ENCODE measurements at places on chromosomes 6 and 20.
A peak's percentile ranks its signal among the peaks of the same experiment; 100 is the strongest.

DNA sequence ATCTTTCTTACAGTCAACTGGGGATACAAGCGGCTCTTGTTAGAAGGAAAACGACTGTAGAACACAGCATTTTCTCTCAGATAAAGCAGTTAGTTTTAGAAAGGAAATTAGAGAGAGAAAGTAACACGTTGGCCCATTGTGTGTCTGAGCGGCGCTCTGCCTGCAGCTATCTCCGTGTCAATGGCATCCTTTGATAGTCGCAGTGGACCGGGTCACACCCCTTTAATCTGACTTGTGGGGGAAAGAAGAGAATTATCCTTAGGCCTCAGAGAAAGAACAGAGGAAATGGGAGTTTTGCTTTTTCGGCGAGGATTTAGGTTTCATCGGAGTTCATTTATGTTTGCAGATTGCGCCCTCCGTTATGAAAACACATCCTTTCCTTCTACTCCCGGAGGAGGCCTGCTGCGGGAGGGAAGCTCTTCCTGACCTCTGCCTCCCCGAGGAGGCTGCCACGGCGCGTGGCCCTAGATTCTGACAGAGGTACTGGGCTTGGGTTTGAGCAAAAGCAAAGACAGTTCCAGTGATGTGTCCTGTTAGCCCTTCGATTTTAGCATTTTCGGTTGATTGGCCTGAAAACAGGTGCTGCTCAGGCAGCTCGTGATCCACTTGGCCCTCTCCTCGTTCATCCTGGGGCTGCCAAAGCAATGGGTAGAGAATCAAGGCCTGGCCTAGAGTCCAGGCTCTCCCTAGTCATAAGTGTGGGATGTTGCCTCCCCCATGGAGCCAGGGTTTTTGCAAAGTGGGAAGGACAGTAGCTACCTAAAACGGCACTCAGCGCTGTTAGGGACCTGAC, 74.9 kb downstream of the ZDHHC14 start:
- peak; percentile 35 for DNase-seq

- DNase-seq: no peak
These were observed 30.6 kb downstream of the HIVEP2 start for GRCh38 chr6:142914369-142914768.

DNA sequence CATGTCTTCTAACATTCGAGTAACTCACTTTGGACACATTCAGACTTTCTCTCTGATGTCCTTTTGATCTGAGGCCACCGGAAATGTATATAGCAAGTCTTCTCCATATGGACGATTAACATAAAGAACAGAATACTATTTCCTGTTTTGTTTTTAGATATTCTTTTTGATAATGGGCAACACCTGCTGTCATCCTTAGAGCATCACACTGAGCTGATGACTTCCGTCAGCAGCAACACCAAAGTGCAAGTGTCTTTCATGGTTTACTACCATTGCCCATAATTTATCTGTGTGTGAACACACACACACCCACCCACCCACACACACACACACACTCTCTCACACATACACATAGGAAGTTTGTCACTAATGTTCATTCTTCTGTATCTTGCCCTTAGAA, 112.7 kb upstream of the SIM1 start:
- no peak for DNase-seq

DNA sequence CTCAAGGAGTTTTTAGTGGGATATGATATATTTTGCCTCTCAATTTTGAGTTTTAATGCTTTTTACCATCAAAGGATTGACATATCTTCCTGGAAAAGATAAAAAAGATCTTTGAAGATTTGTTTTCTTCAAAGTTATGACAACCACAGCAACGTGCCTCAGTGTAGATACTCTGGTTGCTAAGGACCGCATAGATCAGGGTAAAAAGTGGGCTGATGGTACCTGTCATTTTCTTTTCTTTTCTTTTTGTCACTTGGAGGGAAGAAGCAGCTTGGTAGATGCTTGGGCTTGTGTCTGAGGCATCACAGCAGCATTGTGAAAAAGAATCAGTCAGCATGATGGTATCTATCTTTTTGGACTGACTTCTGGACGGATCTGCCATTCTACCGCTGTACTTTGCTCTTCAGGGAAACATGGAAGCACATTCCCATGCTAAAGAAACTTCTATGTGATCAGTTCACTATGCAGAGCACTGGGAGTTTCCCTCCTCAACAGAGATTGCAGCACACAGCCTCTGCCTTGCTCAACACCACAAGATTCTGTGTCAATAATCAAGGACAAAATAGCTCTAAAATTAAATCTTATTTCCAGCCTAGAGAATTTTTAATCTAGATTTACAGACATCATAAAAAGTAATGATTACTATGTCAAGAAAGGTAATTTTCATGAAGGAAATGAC, 54.8 kb upstream of the SGK1 start:
- DNase-seq: no peak

GRCh38 chr6:137102851-137103492, 58.2 kb upstream of the IL20RA start:
- DNase-seq: no peak

DNA sequence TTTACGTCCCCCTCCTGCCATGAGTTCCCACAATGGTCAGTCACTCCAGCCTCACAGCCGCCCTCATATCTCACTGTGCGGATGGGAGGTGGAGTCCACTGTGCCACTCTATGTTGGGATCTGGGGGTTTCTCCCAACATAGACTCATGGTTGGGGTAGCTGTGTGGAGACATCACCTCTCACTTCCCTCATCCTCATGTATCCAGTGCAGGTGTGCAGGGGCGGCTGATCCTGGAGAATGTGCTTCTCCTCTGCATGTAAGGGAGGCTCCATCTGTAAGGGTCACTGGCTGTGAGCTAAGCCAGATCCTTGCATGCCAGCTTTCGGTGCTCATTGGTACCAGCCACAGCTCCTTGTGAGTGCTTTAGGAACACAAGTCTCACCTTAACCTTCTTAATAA, 400.8 kb downstream of the CDH26 start:
- no peak for DNase-seq

- no peak for DNase-seq
These were observed 22.3 kb downstream of the ELOVL5 start for GRCh38 chr6:53326372-53327016.

- no peak for DNase-seq
These were observed 29.8 kb downstream of the USP45 start for GRCh38 chr6:99485395-99485773.

GRCh38 chr6:168387911-168388310, 53.1 kb upstream of the SMOC2 start:
- no peak for DNase-seq

DNA sequence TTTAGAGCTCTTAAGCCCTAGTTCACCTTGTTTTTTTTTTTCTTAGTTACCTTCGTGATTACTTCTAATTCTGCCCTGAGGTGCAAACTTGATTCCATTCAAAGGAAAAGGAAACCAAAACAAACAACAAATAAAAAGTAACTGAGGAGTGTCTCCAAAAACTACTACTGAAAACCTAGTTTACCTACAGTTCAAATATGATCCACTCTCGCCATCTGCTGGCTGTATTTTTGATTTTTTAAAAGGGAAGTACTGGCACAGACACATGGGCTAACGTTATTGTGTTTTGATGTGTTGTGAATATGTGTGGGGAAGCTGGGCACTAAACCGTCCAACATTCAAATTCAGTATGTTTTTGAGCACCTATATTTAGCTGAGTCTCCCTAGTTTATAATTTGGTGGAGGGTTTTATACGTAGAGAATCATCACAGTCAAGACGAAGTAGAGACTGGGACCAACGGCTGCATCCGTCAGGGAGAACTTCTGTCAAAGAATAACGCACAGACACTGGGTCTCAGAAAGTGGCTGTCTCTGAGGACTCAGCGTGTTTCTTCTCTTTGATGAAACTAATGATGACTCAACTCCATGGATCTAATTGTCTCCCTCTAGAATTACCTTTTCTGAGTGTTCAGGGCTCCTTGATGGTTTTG, 373.5 kb upstream of the BTBD3 start:
- peak; percentile 42 for DNase-seq

DNA sequence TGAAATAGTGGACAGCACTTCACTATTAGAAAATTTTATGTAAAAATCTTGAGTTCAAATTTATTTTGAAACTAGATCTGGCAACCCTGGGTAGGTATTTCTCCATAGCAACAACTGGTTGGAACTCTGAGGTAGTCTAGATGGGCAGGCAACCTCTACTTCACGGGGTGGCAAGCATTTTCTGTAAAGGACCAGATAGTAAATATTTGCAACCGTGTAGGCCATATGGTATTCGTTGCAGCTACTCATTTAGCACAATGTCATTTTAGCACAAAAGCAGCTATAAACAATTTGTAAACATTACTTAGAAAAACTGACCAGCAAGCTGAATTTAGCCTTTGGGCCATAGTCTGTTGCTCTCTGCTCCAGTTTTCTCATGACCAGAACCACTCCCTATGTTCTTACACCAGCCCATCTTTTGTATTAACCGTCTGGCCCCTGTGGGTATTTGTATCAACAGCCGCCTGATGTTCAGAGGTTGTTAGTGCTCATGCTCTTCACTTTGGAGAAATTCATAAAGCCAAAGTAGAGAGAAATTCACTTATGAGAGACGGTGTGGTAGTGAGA, 29.2 kb downstream of the LGSN start:
- no peak for DNase-seq

DNA sequence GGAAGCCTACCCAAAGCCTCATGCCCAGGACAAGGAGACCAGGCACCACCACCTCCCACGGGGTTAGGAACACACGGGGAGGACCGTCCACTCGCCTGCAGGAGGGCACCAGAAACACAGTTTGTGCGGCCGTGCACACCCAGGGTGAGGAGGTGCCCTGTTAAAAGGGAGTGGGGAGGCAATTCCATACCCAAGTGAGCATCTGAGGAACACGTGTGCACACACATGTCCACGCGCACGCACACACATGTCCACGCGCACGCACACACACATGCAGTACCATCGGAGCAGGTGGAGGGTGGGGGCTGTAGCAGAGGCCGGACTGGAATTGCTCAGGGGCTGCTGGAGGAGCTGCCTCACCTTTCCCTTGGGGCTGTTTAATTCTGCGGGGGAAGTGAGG, 259.4 kb downstream of the TAF4 start:
- no peak for DNase-seq

DNA sequence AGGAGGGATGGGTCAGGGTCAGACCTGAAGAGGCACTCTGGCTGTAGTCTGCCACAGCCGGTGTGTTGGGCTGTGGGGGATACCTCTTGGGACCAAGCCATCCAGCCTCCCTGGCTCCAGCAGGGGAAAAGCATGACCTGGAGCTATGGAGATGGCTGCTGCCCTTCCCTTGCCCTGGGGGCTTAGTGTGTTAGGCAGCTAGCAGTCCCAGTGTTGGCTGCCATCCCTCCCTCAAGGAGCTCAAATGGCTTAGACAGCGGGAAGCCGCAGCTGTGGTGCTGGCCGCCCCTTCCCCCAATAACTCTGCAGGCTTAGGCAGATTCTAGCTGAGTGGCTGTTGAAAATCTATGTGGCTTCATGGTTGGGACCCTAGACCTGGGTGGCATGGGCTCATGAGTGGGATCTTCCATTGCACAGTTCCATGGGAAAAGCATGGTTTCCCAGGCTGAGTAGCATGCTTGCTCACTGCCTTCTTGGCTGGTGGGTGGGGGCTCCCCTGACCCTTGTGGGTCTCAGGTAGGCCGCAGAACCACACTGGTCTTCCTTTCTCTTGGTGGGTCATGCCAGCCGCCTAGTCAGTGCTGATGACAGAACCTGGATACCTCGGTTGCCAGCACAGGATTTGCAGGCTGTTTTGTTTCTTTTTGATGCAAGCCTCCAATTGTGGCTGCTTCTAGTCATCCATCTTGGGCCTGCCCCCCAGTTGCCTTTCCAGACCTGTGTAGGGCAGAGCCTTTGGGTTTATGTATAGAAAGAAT, 69.0 kb upstream of the AHI1 start:
- DNase-seq: no peak

GRCh38 chr6:56695702-56696101, 53.0 kb upstream of the DST start:
- no peak for DNase-seq

GRCh38 chr6:167949121-167949684, 48.3 kb upstream of the KIF25 start:
- DNase-seq: no peak

- no peak for DNase-seq
These were observed 198.5 kb downstream of the PREX1 start for GRCh38 chr20:48629069-48629959.

GRCh38 chr6:155528335-155528734, 72.7 kb upstream of the NOX3 start:
- no peak for DNase-seq

DNA sequence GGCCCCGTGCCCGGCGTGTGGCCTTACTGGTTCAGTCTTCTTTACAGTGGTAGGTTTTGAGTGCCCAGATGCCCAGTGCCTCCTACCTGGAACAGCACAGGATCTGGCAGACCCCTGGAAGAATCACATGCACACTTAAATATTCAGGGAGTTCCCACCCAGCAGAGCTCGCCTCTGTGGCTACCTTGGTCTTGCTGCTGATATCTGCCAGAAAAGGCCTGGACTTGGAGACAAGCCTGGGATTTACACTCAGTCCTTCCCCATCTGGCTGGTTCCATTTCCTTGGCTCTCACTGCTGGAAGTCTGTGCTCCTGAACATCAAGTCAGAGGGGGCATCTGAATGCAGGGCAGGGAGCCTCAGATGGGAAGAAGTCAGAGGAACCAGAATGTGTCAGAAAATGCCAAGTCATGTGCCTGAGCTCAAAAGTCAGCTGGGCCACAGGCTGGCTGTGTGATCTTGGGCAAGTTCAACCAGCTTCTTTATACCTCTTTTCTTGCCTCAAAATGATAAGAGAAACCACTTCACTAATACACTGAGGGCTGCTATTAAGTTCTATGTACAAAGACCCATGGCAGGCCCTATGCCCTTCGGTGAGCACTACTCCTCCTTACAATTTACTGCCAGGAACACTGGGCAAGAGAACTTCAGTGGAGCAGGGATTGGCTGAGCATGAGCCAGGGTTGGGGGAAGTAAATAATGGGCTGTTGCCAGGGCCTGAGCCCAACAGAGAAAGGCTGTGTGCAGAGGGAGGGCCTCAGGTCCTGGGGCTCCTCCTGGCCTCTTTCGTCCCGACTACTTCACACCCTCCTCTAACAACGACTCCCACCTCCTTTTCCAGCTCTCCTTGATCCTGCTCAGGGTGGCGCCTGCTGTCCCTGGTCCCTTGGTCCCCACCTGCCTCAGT, 158.1 kb upstream of the PROKR2 start:
- peak; percentile 21 for DNase-seq

- DNase-seq: no peak
These were observed 131.6 kb upstream of the OLIG3 start for GRCh38 chr6:137625808-137626207.

- DNase-seq: no peak
These were observed 13.5 kb upstream of the DACT2 start for GRCh38 chr6:168333039-168333438.

DNA sequence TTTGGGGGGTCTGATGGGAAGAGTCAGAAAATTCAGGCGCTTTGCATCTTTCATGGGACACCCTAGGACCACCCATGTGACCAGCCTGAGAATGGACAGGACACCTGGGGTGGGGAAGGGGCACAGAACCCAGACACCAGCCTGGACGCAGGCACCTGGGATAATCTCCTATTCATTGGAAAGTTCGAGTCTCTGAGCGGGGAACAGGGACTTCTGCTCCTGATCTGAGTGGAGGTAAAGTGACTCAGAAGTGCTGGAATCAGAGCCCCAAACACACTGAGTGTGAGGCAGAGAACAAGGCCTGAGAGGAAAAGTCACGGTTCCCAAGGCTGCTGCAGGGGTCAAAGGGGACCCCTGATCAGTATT, 1.4 kb downstream of the HLA-B start:
- DNase-seq: no peak

Measured in head of caudate nucleus (tissue), 42 donors.